ENCODE measurements at places on chromosomes 11 and 22.

DNA sequence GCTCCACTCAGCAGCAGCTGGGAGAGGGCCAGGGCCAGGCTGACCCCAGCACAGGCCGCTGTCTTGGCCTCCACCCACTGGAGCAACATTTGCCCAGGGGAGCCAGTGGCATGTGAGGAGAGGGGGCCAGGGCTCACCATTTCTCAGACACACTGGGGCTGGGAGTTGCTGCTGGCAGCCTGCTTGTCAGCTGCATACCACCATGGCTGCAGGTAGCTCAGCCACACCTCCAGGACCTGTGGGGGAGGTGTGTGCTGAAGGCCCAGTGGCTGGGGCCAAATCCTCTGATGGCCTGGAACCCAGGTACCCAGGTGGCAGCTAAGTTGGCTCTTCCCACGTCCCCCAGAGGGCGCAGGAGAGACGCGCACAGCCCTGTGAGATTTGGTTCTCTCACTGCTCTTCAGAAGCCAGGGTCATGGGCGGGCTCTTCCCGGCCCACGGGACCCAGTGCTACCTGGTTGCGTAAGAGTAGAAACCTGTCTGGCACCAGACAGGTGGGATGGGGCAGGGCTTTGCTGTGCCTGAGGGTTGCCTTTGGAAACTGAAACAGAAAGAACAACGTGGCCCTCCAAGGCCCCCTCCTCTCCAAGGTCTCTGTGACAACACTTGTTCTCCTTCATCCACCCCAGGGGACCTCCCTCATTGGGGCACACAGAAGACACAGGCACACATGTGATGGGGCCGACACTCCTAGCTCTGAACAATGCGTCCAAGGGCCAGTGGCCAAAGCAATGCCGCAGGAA, 98.8 kb downstream of the MED15 start:
- DNase-seq = peak; percentile 54

DNA sequence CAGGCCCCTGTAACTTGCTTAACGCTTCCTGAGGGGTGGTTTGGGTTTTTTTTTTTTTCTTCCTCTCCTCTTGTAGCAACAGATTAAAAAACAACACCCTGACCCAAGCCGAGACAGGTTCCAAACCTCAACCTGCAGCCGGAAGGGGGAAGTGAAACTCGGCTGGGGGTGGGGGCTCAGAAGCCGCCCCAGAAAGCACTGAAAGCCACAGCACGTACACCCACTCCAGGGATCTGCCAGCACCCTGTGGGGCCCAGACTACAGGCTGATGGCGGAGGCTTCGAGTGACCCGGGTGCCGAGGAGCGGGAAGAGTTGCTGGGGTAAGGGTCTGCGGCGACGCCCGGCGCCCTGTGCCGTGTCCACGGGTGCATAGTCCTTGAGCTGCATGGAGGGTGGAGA, at the start of gene LSP1:
LSP1 (plus strand) TSS at position 208 of the 400 bp plus-strand sequence; CDS start at position 269, 61 bp downstream.
- DNase-seq = peak; percentile 85

- no peak for DNase-seq
These were observed 957.2 kb downstream of the BRD1 start for GRCh38 chr22:48870436-48870835.

DNA sequence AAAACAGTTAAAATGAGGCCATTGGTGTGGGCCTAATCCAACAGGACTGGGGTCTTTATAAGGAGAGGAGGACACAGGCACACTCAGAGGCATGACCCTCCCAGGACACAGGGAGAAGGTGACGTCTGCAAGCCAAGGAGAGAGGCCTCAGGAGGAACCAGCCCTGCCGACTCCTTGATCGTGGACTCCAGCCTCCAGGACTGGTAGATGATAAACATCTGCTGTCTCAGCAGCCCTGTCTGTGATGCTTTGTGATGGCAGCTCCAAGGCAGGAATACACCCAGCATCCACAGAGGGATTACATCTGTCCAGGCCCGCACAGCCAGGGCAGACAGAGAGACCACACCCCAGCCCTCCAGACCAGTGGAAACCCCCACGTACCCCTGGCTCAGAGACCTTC, 18.4 kb downstream of the CDKN1C start:
- no peak for DNase-seq

DNA sequence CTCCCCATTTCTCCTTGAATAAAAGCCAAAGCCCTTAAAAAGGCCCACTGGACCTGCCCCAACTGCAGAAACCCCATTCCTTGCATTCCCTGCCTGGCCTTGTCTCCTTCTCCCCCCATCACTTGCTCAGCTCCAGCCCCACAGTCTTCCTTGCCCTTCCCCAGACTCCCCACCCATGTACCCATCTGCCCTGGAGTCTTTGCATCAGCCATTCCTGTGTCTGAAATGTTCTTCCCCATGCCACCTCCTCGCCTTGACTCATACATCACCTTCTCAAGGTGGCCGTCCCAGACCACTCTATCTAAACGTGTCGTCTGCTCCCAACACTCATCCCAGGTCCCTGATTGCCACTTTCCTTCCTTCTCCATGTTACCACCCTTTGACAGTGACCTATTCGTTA, 77.4 kb upstream of the SHANK2 start:
- no peak for DNase-seq

GRCh38 chr22:20093418-20094196, 13.6 kb downstream of the DGCR8 start:
- DNase-seq = no peak

GRCh38 chr11:75931124-75931523, 116.1 kb downstream of the UVRAG start:
- no peak for DNase-seq

- no peak for DNase-seq
These were observed 6.8 kb upstream of the CTSD start for GRCh38 chr11:1770528-1770927.

- DNase-seq = peak; percentile 36
These were observed 879 bp downstream of the TMEM121B start for GRCh38 chr22:17120281-17120680.

- DNase-seq = no peak
These were observed 25.8 kb downstream of the KCNC1 start for GRCh38 chr11:17760102-17761029.

- no peak for DNase-seq
These were observed 151.4 kb downstream of the FBXO7 start for GRCh38 chr22:32625985-32626384.

- no peak for DNase-seq
These were observed 267.6 kb upstream of the B3GAT1 start for GRCh38 chr11:134679592-134679991.

- no peak for DNase-seq
These were observed 306.4 kb downstream of the NXPE2 start for GRCh38 chr11:114984611-114985163.

GRCh38 chr11:76644591-76644990, 26.0 kb downstream of the LRRC32 start:
- no peak for DNase-seq

GRCh38 chr11:31337806-31338205, 31.7 kb downstream of the DCDC1 start:
- DNase-seq = no peak

DNA sequence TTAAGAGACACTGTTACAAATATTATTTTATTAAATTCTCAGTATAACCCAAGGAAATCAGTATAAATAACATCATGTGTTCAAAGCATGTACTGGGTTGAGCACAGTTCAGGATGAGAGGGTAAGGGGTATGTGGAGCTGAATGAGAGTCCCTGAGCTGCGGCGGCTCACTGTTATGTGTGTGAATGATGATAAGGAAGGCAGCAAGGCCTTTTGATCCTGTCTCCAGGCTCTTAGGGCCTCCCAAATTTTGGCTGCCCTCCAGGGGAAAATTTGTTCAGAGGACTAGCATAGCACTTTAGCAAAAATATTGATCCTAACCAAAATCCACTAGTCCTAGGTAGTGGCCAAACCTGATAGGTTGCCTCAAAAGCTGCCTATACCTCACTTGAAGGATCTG, 86.1 kb upstream of the SPON1 start:
- no peak for DNase-seq

DNA sequence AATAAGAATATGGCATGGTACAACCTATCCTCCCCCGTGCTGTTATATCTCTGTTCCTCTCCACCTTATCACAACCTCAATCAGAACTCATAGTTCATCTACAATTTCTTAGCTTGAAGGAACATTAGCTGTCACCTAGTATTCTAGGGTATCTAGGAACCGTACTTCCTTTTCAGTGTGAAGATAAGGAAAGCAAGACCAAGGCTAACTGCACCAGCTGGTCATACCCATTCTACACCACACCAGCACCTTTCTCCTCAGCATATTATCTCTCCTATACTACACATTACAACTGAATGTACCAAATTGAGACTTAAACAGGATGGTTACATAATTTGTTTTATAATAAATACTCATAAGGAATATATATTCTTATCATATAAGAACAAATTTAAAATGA, 73.1 kb downstream of the ARHGAP32 start:
- no peak for DNase-seq

GRCh38 chr11:100956351-100956750, 173.3 kb downstream of the PGR start:
- DNase-seq = no peak

GRCh38 chr11:111777094-111778046, 11.2 kb upstream of the PPP2R1B start:
- no peak for DNase-seq

DNA sequence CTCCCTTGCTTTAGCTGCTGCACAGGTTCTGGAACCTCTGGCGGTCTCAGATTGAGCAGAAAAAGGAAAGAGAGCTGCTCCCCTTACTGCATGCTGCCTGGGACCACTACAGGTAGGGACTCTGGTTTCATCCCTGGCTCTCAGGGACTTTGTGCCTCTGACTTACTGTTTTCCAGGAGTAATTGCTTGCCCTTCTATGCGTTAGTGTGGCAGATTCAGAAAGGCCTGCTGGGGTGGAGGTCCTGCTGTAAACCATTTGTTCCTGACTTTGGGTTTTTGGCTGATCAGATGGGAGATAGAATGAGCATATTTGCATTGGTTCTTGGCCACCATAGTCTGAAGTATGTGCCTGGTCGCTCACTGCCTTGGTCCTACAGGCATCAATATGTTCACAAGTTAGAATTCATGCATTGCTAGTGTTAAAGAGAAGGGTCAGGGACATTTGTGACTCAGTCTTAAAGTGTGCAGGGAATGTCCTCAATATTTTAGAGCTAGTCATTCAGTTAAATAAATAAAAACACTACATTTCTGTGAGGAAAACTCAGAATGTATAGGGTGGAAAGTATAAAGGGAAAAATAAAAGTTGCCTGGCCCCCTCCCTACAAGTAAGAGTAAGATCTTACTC, 78.0 kb downstream of the PISD start:
- DNase-seq = no peak

- DNase-seq = no peak
These were observed 230.5 kb downstream of the MIAT start for GRCh38 chr22:26887916-26888315.

- DNase-seq = no peak
These were observed 22.6 kb downstream of the GDPD4 start for GRCh38 chr11:77278595-77279506.

GRCh38 chr11:120025606-120026335, 112.1 kb downstream of the TRIM29 start:
- DNase-seq = no peak

GRCh38 chr11:63682066-63683021, 1.0 kb downstream of the RTN3 start:
- DNase-seq = no peak

- no peak for DNase-seq
These were observed 55.1 kb downstream of the BTG4 start for GRCh38 chr11:111456859-111457730.

DNA sequence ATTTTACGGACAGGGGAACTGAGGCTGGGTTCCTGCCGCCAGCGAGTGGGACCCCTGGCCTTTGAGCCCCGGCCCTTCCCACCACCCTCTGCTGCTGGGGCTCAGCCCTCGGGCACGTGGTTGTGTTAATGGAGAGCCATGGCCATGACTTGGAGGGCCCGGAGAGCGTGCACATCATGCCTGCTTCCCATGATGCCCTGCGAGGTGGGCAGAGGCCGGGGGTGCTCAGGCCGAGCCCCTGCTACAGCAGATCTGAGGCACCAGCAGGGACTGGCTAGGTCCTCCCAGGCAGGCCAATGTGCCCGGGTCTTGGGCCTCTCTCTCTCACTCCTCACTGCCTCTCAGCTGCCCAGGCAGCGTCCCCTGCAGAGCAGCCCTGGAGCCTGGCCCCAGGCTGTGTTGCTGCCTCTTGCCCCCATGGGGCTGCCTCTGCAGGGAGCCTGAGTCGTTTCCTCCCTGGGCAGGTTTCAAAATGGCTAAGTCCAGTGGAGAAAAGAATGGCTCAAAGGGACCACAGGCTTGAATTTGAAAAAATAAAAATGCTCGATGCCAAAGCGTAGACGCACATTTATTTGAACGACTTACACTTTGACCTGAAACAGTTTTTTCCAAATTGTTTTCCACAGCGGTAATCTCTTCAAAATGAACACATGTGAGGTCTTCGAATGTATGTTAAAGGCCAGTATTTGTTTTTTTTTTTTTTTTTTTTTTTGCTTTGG, 72.6 kb upstream of the CLDN5 start:
- DNase-seq = no peak

- DNase-seq = no peak
These were observed 30.9 kb downstream of the RPS6KA4 start for GRCh38 chr11:64389851-64390250.

- peak; percentile 47 for DNase-seq
These were observed 9.7 kb downstream of the CD5 start for GRCh38 chr11:61111786-61112517.

Measured in activated effector memory CD4-positive, alpha-beta T cell treated with Interleukin-2 at 50 U/mL for 16 hours (primary cell).